ENCODE measurements at places on chromosomes 1 and 21. TPM values are rescaled to one million over a fixed set of nuclear protein-coding genes. Genes with fewer than 3 reads are reported as not detected.

CYP4A11 gene
- not detected for total RNA-seq

EPHB2 gene
- total RNA-seq, result not detected

MFAP2 gene
- 53.4 TPM for total RNA-seq

ANXA9 gene
- total RNA-seq, result 0.95 TPM

VAV3 gene
- 9.7 TPM for total RNA-seq

LRRC39 gene
- not detected for total RNA-seq

DHDDS gene
- total RNA-seq, result 38.0 TPM

CYP4Z1 gene
- total RNA-seq, result not detected

CDA gene
- total RNA-seq, result 23.6 TPM

OVAAL gene
- total RNA-seq, result not detected

GRCh38 chr1:180175291-180175690, 20.6 kb downstream of the QSOX1 start:
- DNase-seq, result no peak

DNA sequence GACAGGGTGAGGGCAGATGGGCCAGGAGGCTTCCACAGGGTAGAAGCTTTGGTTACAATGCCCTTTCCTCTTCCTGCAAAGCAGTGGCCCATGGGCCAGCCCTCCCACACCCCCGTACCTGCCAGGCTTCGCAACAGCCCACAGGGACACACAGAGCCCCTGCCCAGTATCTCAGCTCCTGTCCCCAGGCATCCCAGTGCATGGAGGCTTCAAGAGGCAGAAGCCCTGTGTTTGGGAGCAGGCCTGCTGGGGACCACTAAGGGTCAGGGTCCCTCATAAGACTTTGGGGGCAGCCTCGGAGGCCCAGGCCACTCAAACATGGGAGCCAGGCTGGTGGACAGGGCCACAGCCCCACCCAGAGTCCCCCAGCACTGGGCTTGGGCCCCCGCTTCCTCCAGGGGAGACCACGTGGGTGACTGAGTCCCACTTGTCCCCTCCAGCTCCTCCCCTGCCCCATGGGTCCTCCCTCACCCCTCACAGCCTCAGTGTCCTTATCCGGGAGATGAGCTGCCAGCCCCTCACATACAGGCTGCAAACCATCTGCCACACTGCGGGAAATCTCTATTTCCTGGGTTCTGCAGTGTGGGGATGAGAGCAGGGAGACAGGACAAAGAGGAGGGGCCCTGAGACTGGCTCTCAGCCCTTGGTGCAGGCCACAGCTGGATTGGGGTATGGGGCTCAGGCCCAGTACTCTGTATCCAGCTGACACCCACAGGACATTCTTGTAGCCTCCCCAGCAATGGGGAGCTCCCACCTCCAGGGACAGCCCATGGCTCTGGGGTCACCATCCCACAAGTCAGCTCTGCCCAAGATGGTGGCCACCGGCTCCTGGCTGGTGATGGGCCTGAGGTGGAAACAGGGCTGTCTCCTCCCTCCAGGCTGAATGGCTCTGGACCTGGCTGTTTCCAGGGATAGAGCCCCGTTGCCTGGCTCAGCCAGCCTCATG, 50.7 kb downstream of the WNT9A start:
- no peak for DNase-seq

GRCh38 chr21:27363719-27364477, 397.0 kb upstream of the ADAMTS5 start:
- DNase-seq, result no peak

GRCh38 chr21:44657635-44658540, at the start of gene KRTAP12-3:
Gene KRTAP12-3, plus strand, starts transcription at chr21:44657932. Its CDS starts 48 bp downstream, at chr21:44657980.
- no peak for DNase-seq

GRCh38 chr1:234136073-234136472, 231.6 kb downstream of the SLC35F3 start:
- DNase-seq, result no peak

DNA sequence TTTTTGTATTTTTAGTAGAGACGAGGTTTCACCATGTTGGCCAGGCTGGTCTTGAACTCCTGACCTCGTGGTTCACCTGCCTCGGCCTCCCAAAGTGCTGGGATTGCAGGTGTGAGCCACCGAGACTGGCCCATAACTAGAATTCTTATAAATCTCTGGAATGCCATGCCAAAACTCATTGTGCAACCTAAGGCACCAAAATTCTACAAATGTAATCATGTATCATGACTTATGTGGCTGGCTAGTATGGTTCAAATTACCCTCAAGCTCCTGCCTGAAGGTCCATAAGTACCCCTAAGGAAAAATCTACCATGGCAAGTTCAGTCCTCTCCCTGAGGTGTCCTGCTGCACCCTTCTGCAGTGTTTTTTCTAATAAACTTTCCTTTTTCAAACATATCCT, 63.8 kb upstream of the CSF1 start:
- DNase-seq, result no peak

DNA sequence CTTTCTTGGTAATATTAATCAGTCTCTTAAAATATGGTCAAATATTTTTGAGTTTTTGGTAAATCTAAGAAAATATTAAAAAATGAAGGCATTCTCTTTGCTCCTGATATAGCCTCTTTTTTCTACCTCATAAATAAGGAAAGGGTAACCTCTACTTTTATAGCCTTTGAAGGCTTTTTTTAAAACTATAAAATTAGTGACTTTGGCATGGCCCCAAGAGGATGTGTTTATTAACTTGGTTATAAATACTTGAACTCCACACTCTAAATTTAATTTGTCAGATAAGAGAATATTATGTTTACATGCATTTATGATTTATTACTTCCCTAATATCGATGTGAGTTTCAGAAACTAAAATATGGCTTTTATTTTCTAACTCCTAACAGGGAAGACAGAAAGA, 60.3 kb downstream of the LMO4 start:
- no peak for DNase-seq

DNA sequence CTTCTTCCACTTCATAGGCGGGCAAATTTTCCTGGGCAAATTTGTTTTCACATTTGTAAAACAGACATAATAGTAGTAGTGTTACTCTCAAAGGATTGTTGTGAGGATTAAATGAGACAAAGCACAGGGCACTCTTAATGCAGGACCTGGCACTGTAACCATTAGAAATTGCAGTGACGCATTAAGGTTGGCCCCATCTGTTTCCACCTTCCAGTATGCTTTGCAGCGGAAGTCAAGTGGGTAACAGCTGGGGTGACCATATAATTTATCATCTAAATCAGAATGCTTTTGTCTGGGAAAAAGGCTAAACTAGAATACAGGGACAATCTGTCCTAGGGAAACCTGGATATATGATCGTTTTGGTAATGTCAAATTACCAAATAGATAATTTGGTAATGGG, 132.5 kb upstream of the CACHD1 start:
- DNase-seq, result no peak

DNA sequence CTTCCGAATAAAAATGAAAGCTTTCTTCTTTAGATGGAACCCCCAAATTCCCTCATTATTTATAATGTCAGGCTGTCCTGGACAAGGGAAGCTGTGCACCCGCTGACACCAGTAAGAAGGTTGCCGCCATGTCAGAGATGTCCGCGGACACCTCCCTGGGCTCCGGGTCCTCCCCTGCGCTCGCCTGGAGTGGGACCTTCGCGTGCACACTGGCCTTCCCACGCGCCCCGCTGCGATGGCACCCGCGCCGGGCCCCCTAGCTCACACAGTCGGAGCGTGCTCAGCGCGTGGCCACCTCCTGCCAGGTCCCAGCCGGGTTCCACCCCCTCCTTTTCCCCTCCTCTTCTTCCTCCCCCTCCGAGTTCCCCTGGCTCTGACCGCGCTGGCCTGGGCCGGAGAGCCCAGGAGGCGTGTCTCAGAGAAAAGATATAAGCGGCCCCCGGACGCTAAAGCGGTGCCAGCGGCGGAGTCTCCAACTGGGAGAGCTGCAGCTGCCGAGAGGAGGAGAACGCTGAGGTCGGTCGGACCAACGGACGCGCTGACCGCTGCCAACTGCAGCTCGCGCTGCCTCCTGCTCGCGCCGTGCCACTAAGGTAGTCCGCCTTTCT, at the start of gene G0S2:
TSS of gene G0S2 (plus strand) at position 456 of the 608 bp plus-strand sequence. CDS start 273 bp downstream, outside the sequence.
- no peak for DNase-seq

GRCh38 chr1:152328801-152329391, 3.9 kb upstream of the FLG start:
- no peak for DNase-seq

GRCh38 chr1:4127592-4128140, 227.6 kb upstream of the C1orf174 start:
- no peak for DNase-seq

DNA sequence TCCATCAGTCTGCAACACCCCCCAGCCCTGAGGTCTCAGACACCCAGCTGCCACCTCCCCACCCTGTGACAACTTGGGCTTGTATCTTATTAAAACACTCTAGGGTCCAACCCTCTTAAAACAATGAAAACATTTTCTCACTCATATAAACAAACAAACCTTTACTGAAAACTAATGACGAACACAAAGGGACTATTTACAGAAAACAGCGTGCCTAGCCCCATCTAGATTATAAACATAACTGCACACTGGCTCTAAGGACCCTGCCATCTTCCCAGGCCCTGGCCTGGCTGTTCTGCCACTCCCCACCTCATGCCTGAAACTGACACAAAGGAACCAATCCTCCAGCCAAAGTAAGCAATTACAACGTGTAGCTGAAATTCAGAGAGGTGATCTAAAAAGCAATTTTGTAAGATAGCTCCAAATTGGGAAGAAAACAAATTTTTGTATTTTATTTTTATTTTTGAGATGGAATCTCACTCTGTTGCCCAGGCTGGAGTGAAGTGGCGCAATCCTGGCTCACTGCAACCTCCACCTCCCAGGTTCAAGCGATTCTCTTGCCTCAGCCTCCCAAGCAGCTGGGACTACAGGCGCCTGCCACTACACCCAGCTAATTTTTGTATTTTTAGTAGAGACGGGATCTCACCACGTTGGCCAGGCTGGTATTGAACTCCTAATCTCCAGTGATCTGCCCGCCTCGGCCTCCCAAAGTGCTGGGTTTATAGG, 40.9 kb downstream of the CAPZB start:
- DNase-seq, result no peak
